ENCODE measurements at places on chromosomes 6 and 20.

- no peak for DNase-seq
Measured at GRCh38 chr20:52847029-52847660, 125.0 kb upstream of the TSHZ2 start.

DNA sequence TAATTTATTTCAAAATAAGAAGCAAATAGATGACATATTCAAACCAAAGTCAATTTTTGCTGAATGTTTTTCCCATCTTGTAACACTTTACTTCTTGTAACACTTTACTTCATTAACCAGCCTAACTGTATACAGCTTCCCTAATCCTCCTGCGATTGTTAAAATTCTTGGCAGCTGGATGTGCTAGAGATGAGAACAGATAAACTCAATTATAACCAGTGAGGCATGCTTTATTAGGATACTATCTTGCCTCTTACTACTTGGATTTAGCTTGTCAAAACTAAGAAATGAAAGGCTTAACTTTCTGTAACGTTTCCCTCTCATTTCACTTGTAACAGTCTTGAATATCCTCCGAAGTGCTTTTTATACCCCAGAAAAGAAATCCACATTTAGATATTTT is 94.1 kb upstream of the BMP5 start:
- no peak for DNase-seq

GRCh38 chr20:828987-829386 is 4.5 kb upstream of the FAM110A start:
- no peak for DNase-seq

DNA sequence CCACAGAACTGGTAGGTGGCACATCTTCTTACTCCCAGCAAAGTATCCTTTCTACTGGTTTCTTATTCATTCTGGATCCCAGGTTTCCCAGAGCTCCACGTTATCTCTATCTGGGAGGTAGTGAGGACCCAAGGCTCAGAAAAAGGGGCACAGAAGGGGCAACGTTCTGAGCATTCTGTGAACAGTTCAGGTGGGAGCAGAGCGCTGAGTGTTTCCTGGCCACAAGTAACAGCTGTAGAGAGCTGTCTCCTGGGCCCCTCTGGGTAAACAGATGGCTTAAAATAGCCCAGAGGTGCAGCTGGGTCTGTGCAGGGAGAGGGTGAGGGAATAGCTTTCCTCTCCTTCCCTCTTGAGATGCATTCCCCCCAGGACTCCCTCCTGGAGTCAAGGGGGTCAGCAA is 2.1 kb downstream of the APOBEC2 start:
- no peak for DNase-seq

DNA sequence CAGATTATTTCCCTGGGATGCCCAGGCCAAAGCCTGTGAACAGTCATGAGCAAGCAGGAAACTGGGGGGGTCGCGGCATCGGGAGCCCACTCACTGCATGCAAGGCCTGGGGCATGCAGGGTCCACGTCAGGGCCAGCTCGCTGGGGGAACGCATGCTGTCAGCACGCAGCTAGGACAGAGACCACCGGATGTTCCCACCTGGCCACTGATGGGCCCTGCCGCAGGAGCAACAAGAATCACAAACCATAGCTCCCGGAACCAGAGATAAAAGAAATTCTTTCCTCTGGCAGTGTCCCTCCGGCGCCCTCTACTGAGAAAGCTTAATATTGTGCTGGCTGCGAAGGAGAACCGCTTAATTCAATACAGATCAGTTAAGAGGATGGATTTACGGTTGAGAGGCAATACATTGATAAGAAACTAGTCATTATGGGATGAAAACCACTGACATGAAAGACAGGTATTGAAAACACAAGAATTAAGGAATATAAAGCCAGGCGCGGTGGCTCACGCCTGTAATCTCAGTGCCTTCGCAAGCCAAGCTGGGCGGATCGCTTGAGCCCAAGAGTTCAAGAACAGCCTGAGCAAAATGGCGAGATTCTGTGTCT is 32.6 kb downstream of the C6orf15 start:
- peak; percentile 43 for DNase-seq

- DNase-seq, result no peak
Measured at GRCh38 chr6:11604836-11605506, 67.4 kb downstream of the TMEM170B start.

DNA sequence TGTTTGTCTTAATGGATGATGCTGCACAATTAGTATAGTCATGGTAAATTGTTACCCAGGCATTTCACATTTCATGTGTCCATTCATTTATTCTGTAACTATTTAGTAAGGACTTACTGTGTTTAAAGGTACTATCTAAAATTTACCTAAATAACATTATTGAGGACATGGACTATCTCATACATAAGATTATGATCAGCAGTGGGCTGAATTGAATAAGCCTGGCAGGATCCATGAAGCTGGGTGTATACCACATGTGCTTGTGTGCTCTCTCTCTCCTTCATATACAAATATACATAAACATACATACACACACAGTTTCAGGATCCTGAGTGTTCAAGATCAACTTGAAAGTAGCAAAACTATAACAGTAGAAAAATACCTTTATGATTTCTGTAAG is 595.4 kb downstream of the EPM2A start:
- DNase-seq, result no peak

DNA sequence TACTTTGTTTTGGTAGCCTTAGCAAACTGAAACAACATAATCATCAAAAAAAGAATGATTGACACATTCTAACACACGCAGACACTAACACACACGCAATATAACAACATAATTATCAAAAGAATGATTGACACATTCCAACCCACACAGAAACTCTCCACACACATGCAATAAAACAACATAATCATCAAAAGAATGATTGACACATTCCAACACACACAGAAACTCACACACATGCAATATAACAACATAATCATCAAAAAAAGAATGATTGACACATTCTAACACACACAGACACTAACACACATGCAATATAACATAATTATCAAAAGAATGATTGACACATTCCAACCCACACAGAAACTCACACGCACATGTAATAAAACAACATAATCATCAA is 172.4 kb downstream of the THBS2 start:
- DNase-seq, result no peak

GRCh38 chr6:116596815-116597214 is 19.5 kb upstream of the RSPH4A start:
- DNase-seq, result no peak

GRCh38 chr20:59567585-59568508 is 36.5 kb upstream of the PHACTR3 start:
- DNase-seq, result no peak

DNA sequence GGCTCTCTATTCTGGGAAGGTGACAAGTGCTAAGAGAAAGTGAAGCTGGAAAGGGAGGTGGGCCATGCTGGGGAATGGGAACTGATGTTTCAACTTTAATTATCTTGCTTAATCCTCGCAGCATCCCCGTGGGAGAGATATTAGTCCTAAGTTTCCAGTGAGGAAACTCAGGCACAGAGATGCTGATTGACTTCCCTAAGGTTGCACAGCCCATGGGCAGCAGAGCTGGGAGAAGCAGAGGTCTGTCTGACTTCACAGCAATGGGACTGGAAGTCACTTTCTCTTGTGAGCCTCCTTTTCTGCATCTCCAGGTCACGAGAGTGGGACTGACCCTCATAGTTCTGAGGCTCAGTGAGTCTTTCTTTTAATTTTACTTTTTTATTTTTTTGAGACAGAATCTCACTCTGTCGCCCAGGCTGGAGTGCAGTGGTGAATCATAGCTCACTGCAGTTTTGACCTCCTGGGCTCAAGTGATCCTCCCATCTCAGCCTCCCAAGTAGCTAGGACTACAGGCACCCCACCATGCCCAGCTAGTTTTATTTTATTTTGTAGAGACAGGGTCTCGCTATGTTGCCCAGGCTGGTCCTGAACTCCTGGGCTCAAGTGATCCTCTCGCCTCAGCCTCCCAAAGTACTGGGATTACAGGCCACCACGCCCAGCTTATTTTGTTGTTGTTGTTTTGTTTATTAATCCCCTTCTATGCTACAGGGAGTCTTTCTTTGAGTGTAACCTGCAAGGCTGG is 2.6 kb downstream of the RAB44 start:
- DNase-seq, result no peak

DNA sequence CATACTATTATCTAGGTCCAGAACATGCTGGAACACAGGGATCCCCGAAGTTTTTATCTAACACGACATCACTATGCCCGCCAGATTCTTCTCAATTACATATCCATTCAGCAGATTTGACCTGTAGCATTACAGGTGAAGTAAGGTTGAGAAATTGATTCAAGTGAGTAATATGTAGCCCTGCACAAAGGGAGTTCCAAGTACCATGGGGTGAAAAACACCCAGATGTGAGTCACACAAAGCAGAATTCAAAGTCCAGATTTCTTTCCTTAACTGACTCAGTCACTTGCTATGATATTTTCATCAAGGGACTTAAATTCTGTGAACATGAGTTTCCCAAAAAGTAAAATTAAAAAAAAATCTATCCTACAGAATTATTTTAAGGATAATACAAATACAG is 655.4 kb upstream of the PTCHD4 start:
- no peak for DNase-seq

DNA sequence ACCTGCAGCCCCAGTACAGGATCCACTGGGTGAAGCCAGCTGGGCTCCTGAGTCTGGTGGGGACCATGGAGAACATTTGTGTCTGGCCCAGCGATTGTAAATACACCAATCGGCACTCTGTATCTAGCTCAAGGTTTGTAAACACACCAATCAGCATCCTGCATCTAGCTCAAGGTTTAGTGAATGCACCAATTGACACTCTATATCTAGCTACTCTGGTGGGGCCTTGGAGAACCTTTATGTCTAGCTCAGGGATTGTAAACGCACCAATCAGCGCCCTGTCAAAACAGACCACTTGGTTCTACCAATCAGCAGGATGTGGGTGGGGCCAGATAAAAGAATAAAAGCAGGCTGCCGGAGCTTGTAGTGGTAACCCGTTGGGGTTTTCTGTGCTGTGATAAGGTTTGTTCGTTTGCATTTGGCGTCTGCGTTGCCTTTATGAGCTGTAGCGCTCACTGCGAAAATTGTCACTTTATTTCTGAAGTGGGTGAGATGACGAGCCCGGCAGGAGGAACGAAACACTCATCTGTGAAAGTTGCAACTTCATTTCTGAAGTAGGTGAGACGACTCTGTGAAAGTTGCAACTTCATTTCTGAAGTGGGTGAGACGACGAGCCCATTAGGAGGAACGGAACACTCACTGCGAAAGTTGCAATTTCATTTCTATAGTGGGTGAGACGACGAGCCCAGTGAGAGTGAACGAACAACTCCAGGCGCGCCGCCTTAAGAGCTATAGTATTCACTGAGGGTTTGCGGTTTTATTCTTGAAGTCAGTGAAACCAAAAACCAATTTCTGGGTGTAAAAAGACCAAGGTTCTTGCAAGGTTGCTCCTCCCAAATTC is 31.1 kb downstream of the SERPINB6 start:
- peak; percentile 42 for DNase-seq
